ENCODE measurements at places on chromosomes 13 and 19.

- no peak for DNase-seq
These were observed 19.2 kb downstream of the ZNF787 start for GRCh38 chr19:56101746-56102535.

- peak; percentile 76 for DNase-seq
These were observed 279.8 kb downstream of the DNAJC15 start for GRCh38 chr13:43303033-43303729.

GRCh38 chr13:64551755-64552154 lies 2678.4 kb downstream of the PCDH9 start:
- DNase-seq = peak; percentile 98

GRCh38 chr13:98955336-98955735 lies 22.5 kb downstream of the DOCK9 start:
- no peak for DNase-seq

DNA sequence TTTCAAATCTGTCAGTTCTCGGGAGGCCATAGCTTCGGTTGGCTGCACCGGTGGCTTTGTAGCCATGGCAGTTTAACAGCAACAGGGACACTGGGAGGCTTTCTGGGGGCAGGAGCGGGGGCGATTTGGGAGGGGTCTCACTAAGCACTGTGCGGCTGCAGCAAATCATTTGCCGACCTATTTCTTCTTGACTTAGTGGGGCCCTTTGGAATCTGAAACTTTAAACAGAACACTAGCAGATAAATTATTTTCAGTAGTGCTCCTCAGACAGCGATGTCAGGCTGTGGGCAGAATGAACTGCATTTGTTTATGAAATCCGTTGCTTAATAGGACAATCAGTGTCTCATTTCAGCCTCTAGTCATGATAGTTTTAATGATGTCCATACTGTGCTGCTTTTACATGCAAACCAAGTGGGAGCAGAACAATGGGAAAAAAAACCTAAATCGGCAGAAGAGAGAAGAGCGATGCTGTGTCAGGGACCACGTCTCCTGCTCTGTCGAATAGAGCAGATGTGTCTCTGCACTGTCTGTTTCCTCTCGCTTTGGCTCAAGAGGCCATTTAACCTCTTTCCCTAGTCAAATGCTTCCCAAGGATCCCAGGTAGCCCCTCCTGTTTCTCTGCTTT lies 211.9 kb downstream of the OLFM4 start:
- no peak for DNase-seq

DNA sequence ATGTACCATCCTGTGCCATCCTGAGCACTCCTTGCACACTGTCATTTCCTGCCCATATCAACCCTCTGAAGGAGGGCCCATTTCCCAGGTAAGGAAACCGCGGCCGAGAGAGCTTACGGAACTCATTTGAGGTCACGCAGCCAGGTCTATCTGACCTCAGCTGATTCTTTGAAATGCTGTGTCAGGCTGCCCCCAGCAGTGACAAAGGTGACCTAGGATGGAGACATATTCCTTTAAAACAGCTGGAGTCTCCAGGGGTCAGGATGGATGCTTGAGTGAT lies 42.2 kb upstream of the VSTM2B start:
- DNase-seq = no peak

DNA sequence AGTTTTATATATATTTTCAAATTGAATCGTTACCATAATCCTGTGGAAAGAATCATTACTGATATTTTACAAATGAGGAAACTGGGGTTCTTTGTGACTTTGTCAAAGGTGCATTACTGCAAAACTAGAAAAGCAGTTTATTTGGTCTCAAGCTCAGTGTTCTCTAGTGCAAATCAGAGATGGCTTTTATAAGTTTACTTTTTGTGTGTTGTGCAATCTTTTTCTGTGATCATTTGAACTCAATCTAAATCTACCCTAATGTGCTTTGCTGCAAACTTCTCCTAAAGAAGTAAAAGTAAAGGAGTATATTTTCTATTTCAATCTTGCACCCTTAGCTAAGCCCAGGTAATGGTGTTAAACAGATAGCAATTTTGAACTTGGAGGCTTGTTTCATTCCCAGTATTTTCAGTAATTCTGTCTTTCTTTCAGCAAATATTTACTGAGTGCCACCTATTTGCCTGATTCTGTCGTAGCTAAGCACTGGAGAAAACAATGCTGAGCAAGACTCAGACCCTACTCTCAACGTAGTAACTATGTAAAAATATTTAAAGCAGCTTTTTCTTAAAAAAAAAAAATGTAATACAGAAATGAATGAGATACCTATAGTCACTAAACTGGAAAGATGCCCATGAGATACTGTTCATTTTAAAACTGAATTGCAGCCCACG lies 124.0 kb downstream of the TDRD3 start:
- DNase-seq = no peak

- DNase-seq = no peak
These were observed 210.9 kb upstream of the SPRY2 start for GRCh38 chr13:80551650-80552497.

DNA sequence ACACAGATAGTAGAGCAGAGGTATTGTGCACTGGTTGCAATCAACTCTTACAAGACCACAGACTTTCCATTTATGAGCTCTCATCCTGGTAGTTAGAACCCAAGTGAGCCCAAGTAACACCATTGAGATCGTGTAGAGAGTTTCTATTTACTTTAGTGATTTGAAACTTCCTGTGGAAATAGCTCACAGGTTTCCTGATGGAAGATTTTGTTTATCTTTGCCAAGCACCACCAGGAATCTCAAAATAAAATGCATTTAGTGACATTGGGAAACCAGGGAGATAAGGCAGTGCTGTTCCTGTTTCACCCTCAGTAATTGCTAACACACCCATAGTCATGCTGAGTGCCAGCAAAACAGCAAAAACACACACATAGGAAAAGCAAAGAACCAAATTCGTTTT lies 102.5 kb downstream of the FLT1 start:
- DNase-seq = no peak

DNA sequence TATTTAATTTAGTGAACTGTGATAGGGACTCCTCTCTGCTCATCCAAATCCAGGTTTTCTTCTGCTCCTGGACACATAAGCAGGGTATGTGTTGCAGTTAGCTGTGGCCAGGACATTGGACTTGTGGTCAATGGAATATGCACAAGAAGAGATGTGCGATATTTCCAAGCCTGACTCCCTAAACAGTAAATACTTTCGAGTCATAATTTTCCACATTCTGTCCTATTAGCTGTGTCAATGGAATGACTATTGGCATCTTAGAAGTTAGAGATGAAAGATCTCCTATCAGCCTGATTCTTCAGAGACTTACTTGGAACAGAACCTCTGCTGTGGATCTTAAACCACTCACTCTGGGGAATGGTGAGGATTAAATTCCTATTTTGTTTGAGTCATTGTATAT lies 771.0 kb downstream of the EFNB2 start:
- peak; percentile 50 for DNase-seq

- no peak for DNase-seq
These were observed 44.3 kb downstream of the BBC3 start for GRCh38 chr19:47186446-47187334.

DNA sequence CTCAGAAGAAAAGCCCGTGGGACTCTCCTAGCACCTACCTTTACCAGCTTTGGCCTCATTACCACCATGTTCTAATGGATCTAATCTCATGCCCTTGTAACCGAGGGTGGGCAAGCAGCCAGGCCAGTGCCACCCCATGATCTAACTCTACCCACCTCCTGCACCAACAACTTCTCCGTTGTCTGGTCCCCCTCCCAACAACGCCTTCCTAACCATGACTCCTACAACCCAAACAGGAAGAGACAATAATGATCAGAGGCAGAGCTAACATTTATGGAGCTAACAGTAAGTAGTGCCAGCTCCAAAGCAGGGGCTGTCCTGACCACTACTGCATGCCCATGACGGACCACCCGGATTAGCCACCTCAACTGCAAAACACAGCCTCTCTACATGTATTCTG lies 3.5 kb downstream of the USP12 start:
- no peak for DNase-seq

DNA sequence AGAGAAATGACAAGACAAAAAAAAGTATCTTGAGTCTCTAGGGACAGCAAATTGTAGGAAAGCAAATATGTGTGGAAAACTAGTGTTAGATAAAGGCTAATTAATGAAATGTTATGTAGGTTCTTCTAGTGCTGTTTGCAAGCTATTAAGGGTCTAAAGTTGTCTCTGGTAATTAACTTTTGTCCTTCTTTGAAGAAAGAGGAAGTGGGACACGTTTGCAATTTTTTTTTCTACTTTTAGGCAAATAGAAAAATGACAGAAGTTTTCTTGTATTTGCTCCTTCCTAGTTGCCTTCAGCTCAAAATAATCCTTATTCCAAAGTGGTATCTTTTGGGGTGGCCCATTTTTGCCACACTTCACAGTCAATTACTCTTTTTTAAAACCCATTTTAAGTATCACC lies 1877.7 kb upstream of the PRR20A start:
- DNase-seq = no peak

- DNase-seq = no peak
These were observed 322.4 kb downstream of the OLFM4 start for GRCh38 chr13:53351021-53351420.
